ENCODE measurements at places on chromosomes 4 and X.
A peak's percentile ranks its signal among the peaks of the same experiment; 100 is the strongest.

- no peak for DNase-seq
These were observed 34.4 kb upstream of the SLC34A2 start for GRCh38 chr4:25621027-25621930.

GRCh38 chrX:39418254-39418704, 617.0 kb downstream of the MID1IP1 start:
- DNase-seq, result no peak

DNA sequence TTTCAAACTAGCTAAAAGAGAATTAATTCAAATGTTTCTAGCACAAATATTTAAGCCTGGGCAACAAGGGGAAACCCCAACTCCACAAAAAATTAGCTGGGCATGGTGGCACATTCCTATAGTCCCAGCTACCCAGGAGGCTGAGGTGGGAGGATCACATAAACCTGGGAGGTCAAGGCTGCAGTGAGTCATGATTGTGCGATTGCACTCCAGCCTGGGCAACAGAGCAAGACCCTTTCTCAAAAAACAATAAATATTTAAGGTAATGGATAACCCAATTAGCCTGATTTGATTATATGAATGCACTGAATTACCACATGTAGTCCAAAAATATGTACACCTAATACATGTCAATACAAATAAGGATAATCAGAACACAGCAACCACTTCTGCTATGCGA, 14.3 kb downstream of the RCHY1 start:
- no peak for DNase-seq

DNA sequence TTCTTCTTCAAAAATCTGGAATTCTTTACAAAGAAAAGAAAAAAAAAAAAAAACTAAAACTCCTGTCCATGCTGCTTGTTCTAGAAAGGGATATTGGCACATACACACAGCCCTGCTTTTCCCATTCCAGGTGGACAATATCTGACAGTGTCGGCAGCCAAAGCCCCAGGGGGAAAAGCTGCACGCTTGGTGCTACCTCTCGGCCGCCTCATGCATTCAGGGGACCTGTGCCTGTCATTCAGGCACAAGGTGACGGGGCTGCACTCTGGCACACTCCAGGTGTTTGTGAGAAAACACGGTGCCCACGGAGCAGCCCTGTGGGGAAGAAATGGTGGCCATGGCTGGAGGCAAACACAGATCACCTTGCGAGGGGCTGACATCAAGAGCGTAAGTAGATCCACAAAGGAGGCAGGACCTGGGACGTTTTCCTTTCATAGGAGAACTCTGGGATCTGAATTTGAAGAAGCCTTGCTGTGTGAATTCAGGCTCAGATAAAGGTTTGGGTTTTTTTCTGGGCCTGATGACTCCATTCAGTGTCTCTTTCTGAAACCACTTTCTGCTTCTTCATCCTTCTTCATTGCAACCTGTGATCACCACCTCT, 71.9 kb downstream of the NPNT start:
- DNase-seq, result no peak

- DNase-seq, result peak; percentile 78
These were observed 200.8 kb downstream of the CEP135 start for GRCh38 chr4:56149591-56149990.

GRCh38 chrX:65723706-65724105, 56.3 kb downstream of the MSN start:
- peak; percentile 40 for DNase-seq

- no peak for DNase-seq
These were observed 17.2 kb downstream of the NKX6-1 start for GRCh38 chr4:84481860-84482245.

GRCh38 chr4:73620115-73620792, at the start of gene RASSF6:
TSS of gene RASSF6 (minus strand) at chr4:73620436. CDS start at chr4:73611795, 8,641 bp downstream.
- no peak for DNase-seq

DNA sequence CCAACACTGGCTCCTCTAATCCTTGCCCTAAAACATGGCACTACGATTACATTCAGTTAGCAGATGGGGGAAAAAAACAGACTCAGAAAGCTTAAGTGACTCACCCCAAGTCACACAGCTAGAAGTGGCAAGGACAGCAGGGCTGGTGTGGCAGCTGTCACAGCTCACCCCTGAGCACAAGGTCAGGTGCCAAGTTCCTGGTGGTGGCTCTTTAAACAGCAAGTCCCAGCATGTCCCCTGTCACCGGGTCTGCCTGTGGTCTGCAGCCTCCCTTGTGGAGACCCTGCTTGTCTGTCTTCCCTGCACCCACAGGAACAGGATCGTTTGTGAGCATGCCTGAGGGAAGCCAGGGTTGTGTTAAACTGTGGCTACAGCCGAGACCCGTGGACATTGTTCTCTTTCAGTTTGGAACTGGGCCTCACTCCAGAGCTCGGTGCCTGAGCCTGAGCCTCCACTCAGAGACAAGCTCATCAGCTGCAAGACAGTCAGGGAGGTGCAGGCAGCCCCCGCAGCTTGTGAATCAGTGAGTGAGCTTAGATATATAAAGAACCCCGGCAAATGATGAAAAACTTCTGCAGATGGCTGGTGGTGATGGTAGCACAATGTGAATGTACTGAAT, 260.8 kb downstream of the BCOR start:
- no peak for DNase-seq

- no peak for DNase-seq
These were observed 28.0 kb downstream of the SH3BGRL start for GRCh38 chrX:81229901-81230300.
